ENCODE measurements at places on chromosomes 2 and 18.
A peak's percentile ranks its signal among the peaks of the same experiment; 100 is the strongest.

DNA sequence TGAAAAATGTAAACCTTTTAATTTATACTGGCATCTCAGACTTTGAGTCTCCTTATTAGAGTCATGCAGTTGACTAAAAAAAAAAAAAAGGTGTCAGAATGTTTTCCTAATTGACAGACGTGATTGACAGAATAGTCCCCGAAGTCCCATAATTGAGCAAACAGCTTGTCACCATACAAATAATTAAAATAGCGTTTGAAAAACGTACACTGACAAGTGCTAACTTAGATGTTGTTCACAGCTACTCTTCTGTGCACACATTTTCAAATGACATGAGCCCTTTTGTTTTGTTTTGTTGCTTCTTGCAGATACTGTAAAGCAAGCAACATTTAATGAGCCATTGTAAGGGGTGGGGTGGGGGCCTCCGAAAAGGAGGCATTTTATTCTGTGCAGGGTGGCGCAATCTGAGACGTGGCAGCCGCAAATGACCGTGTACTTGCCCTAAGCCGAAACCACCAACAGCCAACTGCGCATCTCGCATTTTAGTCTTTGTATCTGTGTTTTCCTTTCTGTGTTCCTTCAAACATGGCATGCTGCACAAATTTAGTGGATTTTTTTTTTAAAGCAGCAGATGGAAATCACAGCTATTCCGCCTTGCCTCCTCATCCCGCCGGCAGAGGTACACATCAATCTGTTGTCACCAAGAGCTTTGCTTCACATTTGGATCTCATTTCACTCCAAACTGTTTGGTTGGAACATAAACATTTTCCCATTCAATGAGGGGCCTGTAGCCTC is 52.4 kb downstream of the LPIN1 start:
- no peak for DNase-seq

- DNase-seq: peak; percentile 16
Observed at GRCh38 chr2:73291461-73292315, 1.7 kb downstream of the EGR4 start.

DNA sequence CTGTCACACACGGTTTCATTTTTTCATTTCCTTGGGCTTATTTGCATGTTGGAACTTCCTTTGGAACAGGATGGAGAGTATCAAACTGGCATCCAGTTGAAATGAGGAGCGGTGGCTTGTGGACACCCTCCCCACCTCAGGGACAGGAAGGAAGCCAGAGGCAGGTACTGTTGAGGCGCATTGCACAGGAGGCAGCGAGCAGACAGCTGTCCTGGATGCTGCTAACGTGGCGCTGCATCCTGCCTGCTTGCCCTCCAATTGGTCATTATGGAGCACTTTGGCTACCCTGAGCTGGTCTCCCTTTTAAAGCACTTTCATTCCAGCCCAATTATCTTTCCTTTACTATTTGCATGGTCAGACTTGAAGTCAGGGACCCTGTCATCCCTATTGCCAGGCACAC is 80.7 kb upstream of the ITGA4 start:
- no peak for DNase-seq

DNA sequence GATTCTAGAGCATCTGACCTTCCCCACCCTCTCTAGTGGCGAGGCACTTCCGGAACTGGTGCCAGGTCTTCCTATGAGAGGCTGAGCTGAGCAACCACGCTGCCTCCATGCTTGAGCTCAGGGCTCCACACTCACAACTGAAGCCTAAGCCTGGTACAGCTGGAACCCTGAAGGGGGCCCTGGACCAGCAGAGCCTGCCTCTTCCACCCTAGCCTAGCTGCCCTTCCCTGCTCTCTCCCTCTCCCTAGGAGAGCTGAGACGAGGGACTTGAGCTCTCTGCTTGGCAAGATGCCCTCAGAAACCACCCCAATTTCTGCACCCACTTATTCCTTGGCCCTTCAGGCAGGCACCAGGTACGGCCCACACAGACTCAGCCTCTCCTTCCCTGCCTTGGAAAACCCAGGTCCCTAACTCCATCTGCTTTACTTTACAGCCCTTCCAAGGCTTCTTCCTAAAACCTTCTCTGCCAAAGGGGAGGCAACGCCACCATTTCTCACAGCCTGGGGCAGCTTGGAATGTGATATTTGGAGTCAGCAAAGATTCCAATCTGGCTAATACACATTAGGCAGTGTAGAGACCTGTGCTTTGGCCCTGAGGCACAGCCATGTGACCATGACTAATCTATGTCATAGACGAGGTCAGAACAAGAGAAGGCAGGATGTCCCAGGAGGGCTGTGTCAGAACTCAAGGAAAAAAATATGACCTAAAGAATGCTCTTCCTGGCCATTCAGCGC is 18.8 kb downstream of the COX7A2L start:
- DNase-seq: no peak

- no peak for DNase-seq
Observed at GRCh38 chr2:207154556-207155510, 10.9 kb downstream of the KLF7 start.

- DNase-seq: no peak
Observed at GRCh38 chr2:54419388-54419787, 36.7 kb upstream of the SPTBN1 start.

GRCh38 chr18:65769652-65770051 is 18.8 kb downstream of the CDH7 start:
- no peak for DNase-seq

GRCh38 chr2:190978389-190979053 is 35.5 kb downstream of the STAT1 start:
- DNase-seq: no peak

GRCh38 chr2:100767224-100767653 is 52.7 kb upstream of the NPAS2 start:
- no peak for DNase-seq

GRCh38 chr18:155688-156087 is 2.7 kb upstream of the USP14 start:
- no peak for DNase-seq

DNA sequence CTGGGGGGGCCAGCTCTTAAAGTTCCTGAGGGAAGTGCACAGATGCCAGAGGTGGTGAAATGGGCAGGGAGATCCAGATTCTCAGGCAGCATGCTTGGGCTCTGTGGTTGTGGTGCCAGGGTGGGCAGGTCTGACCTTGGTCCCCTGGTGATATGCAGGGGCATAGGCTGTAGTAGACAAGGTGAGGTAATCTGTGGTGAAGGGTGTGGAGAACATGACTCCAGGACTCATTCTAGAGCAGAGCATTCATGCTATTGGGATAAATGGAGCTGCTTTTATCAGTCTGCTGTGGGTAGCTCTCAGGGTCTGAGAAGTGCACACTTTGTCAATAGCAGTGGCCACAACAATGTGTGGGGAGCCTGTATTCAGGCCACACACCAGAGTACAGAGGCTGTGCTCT is 16.9 kb downstream of the ACVR1C start:
- DNase-seq: no peak

DNA sequence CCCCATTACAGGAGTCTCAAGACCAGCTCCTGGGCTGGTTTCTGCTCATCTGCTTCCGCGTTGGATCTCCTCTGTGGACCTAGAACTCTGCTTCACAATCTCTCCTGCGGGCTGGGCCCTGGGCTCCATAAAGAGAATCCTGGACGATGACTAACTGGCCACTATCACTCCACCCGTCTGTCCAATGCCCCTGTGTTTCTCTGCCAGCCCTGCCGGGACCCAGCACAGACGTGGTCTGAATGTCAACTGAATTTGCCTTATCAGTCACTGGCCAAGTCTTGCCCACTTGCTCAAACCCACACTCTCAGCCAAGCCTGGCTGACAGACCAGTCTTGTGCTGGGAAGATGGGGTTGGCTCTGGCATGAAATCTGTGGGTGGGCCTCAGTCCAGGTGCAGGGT is 17.4 kb downstream of the KIF3C start:
- no peak for DNase-seq

- no peak for DNase-seq
Observed at GRCh38 chr2:145124085-145124484, 604.2 kb upstream of the ZEB2 start.

DNA sequence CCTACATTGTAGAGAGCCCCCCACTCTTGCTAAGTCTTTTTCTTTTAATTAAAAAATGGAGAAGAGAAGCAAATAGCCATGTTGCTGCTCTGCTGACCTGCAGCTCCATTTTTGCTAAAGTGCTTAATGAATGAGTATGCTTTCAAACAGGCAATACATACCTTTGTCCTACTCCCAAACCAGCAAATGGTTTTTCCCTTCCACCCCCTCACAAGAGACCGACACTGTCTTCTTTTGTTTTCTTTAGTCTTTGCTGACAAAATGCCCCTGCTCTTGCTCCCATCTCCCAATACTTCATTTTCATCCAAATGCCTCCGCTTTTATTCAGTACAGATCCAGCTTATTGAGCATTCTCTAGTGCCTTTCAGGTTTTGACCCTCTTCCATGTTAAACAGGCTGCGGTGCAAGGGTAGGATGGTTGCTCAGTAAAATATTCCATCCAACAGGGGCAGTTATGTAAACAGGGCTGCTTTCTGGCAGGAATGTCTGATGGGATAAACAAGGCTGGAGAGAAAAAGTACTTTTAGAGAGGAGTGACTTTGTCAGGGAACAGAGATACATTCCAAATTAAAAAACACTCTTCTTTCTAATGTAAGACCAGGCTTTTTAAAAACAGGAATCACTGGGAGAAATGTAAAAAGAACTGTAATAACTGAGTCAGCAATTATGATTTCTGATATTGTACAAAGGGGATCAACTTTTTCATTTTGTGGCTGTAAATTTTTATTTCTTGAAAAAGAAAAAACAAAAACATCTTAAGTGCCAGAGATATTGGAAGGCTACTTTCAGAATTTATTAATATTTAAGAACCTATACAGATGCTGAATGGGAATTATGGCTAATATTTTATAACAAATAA is 136.8 kb downstream of the MEP1B start:
- no peak for DNase-seq

DNA sequence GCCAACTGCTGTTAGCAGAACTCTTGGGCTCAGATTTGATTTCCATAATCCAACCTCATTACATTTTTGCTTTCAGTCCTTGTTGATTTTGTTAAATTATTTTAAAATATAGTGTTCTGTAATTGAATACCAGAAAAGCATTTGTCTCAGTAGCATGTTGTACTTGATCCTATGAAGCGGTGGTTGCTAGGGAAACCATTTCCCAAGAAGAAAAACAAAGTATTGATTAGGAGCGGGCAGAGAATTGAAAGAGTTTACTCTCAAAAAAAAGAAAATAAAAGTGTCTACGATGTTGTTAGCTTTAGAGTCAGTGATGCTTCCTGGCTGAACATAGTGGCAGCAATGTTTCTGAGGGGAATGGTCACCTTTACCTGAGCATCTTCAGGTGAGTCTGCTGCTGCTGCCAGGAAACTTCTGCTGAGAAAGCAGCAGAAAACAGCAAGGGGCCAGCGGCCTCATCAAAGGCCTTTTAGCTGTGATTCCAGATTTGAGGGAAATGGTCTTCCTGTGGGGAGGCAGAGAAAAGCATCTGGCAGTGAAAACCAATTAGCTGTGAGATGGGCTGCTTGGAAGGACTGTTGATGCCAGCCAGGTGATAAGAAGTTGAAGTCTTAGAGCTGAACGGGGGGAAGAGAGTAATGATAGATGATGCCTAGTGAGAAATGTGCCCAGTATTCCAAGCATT is 37.1 kb downstream of the CRIM1 start:
- DNase-seq: no peak

- no peak for DNase-seq
Observed at GRCh38 chr2:114066186-114066747, 176.4 kb downstream of the ACTR3 start.

Data from T-helper 17 cell (primary cell).